ENCODE measurements at places on chromosomes 6 and 20. TPM values are rescaled to one million over a fixed set of nuclear protein-coding genes. Genes with fewer than 3 reads are reported as not detected.

BTN3A1 gene
- total RNA-seq: 64.7 TPM

BTBD9 gene
- total RNA-seq: 11.0 TPM

SLC4A11 gene
- 6.0 TPM for total RNA-seq

CYP39A1 gene
- not detected for total RNA-seq

GNMT gene
- 0.70 TPM for total RNA-seq

RCAN2 gene
- 0.91 TPM for total RNA-seq

OPN5 gene
- total RNA-seq: not detected

SMPDL3A gene
- total RNA-seq: not detected

PNLDC1 gene
- total RNA-seq: 1.4 TPM

CCN5 gene
- not detected for total RNA-seq

SAMD10 gene
- 33.4 TPM for total RNA-seq

CASS4 gene
- 21.8 TPM for total RNA-seq

PTCRA gene
- total RNA-seq: not detected

NCOA7 gene
- total RNA-seq: 46.9 TPM

TEAD3 gene
- not detected for total RNA-seq

TBX18 gene
- not detected for total RNA-seq

OTOR gene
- not detected for total RNA-seq

FNDC11 gene
- 0.35 TPM for total RNA-seq

RBPJL gene
- not detected for total RNA-seq

KHDC1L gene
- not detected for total RNA-seq

PPP1R16B gene
- total RNA-seq: 128 TPM

SEMG1 gene
- not detected for total RNA-seq

GRCh38 chr20:13349235-13349604, 128.1 kb downstream of the ISM1 start:
- no peaks in the 10 kb centered on the region for H3K36me3 ChIP-seq
- no peak for DNase-seq
- H3K4me3 ChIP-seq: no peak overlapping the region

GRCh38 chr6:16764188-16764950, 3.1 kb upstream of the ATXN1 start:
- no peaks in the 10 kb centered on the region for H3K27me3 ChIP-seq
- DNase-seq: no peak
- peak overlapping the region; percentile 100 for H3K4me3 ChIP-seq
- H3K4me1 ChIP-seq: peaks cover 59% of the 10 kb centered on the region

DNA sequence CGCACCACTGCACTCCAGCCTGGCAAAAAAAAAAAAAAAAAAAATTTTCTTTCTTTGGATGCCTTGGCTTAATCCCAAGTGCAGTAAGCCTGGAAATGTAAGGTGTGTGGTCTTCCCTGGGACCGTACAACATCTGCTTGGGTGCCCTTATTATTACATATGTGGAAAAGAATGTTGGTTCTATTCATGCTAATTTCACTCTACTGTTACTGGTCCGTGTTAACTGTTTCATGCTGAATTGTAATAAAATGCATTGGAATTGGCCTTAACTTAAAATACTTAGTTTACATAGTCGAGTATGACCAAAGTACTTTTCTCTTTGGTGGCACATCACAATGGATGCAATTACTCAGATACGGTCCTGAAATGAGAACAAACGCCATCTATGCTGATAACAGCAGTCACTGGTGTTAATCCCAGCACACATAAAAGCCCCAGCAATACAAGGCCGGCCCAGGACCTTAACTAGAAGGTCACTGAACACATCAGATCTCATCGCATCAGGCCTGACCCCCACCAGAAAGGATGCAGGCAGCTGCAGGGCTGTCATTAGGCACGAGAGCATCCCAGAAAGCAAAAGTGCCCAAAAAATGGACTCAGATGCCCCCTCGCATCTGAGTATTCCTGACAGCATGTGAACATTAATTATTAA, 1.2 kb downstream of the SERPINB6 start:
- H3K36me3 ChIP-seq: peaks cover 13% of the 10 kb centered on the region
- H3K27ac ChIP-seq: peak overlapping the region; percentile 85
- DNase-seq: no peak
- peak overlapping the region; percentile 82 for H3K4me3 ChIP-seq

GRCh38 chr20:14853079-14853478, 515.7 kb upstream of the FLRT3 start:
- DNase-seq: no peak
- H3K4me1 ChIP-seq: no peaks in the 10 kb centered on the region
- H3K36me3 ChIP-seq: no peaks in the 10 kb centered on the region
- H3K27me3 ChIP-seq: no peaks in the 10 kb centered on the region

GRCh38 chr20:51193066-51193772, 170.3 kb upstream of the KCNG1 start:
- H3K36me3 ChIP-seq: no peaks in the 10 kb centered on the region
- peaks cover 9% of the 10 kb centered on the region for H3K27me3 ChIP-seq
- H3K4me1 ChIP-seq: no peaks in the 10 kb centered on the region
- H3K4me3 ChIP-seq: no peak overlapping the region
- DNase-seq: no peak
- H3K27ac ChIP-seq: no peak overlapping the region

DNA sequence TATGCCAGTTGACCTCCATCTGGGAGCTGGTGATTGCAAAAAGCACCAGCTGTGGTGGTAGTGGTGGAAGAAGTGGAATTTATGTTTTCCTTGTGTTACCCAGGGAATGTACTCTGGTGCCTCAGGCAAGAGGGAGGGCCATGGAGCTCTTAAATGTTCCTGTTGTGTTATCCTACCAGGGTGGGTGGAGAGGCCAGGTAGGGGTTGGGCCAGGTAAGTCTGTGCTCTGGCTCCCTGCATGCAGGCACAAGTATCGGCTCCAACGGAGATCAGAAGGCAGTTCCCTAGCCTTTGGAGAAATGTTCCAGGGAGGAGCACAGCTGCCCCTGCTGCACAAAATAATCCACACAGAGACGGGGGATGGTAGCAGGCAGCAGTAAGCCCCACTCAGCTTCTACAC, 419.3 kb upstream of the EYS start:
- no peaks in the 10 kb centered on the region for H3K4me1 ChIP-seq
- no peaks in the 10 kb centered on the region for H3K27me3 ChIP-seq
- no peak for DNase-seq
- H3K27ac ChIP-seq: no peak overlapping the region

GRCh38 chr6:129033581-129033980, 150.6 kb downstream of the LAMA2 start:
- H3K27me3 ChIP-seq: no peaks in the 10 kb centered on the region
- no peak overlapping the region for H3K4me3 ChIP-seq
- no peak for DNase-seq
- no peaks in the 10 kb centered on the region for H3K4me1 ChIP-seq
- H3K36me3 ChIP-seq: no peaks in the 10 kb centered on the region

DNA sequence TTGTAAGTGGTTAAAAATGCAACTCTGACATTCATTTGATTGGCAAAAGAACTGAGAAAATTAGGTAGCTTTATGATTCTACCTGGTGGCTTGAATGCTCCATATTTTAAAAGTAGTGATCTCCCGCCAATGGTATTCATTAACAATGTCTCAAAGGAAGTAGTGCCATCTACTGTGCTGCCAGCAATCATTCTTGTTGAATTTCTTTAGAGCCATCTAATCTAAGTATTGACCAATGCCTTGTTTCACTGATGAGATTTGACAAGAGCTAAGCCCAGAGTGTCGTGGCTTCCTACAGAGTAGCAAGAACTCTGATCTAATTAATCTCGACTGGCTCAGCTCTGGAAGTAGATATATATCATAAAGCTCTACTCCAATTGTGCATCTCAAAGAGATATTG, 696.7 kb downstream of the C6orf118 start:
- no peaks in the 10 kb centered on the region for H3K4me1 ChIP-seq
- no peak overlapping the region for H3K27ac ChIP-seq
- H3K27me3 ChIP-seq: no peaks in the 10 kb centered on the region
- no peak for DNase-seq

DNA sequence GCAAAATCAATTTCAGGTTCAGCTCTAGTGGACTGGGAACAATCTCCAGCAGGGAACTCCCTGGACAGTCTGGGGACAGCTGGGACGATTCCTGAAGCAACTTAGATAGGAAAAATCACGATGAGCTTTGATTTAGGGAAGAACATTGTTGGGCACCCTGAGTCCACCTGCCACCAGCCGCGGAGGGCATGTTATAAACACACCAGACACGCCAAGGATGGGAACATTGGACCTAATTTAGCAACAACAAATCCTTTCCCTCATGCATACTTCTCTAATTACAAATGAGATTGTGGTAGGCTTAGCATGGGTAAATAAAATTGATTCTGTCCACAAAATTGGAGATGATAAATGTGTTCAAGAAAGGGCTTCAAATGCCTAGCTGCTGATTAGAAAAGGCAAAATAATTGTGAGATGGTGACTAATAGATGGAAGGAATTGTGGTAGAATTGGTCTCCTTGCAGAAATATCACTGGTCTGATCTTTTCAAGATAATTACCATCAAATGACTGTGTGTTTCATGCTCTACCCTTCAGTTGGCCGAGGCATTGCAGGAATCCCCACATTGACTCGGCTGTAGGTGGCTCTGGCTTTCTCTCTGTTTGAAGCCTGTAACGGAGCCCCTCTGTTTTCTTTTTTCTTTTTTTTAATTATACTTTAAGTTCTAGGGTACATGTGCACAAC, 6.1 kb upstream of the NANP start:
- H3K4me1 ChIP-seq: peaks cover 9% of the 10 kb centered on the region
- DNase-seq: no peak
- no peaks in the 10 kb centered on the region for H3K27me3 ChIP-seq
- peaks cover 32% of the 10 kb centered on the region for H3K36me3 ChIP-seq
- no peak overlapping the region for H3K4me3 ChIP-seq

- H3K36me3 ChIP-seq: no peaks in the 10 kb centered on the region
- H3K4me1 ChIP-seq: no peaks in the 10 kb centered on the region
- no peak for DNase-seq
- H3K27ac ChIP-seq: no peak overlapping the region
- H3K4me3 ChIP-seq: no peak overlapping the region
- no peaks in the 10 kb centered on the region for H3K27me3 ChIP-seq
Measured at GRCh38 chr20:41293269-41294037, 24.1 kb downstream of the ZHX3 start.

GRCh38 chr6:360764-361373, 30.7 kb upstream of the IRF4 start:
- no peak overlapping the region for H3K4me3 ChIP-seq
- peaks cover 2% of the 10 kb centered on the region for H3K36me3 ChIP-seq
- H3K27me3 ChIP-seq: peaks cover 10% of the 10 kb centered on the region
- H3K4me1 ChIP-seq: no peaks in the 10 kb centered on the region
- no peak for DNase-seq
- no peak overlapping the region for H3K27ac ChIP-seq

GRCh38 chr6:148727104-148727503, 19.7 kb upstream of the UST start:
- peaks cover 13% of the 10 kb centered on the region for H3K27me3 ChIP-seq
- DNase-seq: no peak

GRCh38 chr20:6993511-6993910, 226.0 kb downstream of the BMP2 start:
- no peaks in the 10 kb centered on the region for H3K36me3 ChIP-seq
- no peaks in the 10 kb centered on the region for H3K27me3 ChIP-seq
- no peak overlapping the region for H3K4me3 ChIP-seq
- no peaks in the 10 kb centered on the region for H3K4me1 ChIP-seq
- no peak for DNase-seq

- no peaks in the 10 kb centered on the region for H3K27me3 ChIP-seq
- H3K27ac ChIP-seq: peak overlapping the region; percentile 55
- DNase-seq: no peak
- peaks cover 1% of the 10 kb centered on the region for H3K36me3 ChIP-seq
- peak overlapping the region; percentile 17 for H3K4me3 ChIP-seq
Measured at GRCh38 chr6:149046164-149046821, 271.2 kb upstream of the TAB2 start.

GRCh38 chr6:121593011-121593641, 157.7 kb downstream of the GJA1 start:
- H3K27ac ChIP-seq: no peak overlapping the region
- H3K4me1 ChIP-seq: no peaks in the 10 kb centered on the region
- no peaks in the 10 kb centered on the region for H3K27me3 ChIP-seq
- H3K4me3 ChIP-seq: no peak overlapping the region

- H3K27me3 ChIP-seq: peaks cover 24% of the 10 kb centered on the region
- no peak for DNase-seq
- H3K27ac ChIP-seq: no peak overlapping the region
- H3K36me3 ChIP-seq: peaks cover 2% of the 10 kb centered on the region
- H3K4me3 ChIP-seq: no peak overlapping the region
Measured at GRCh38 chr6:146545581-146545980, 1.9 kb downstream of the RAB32 start.

GRCh38 chr20:25082498-25082873, 545 bp upstream of the VSX1 start:
- peaks cover 8% of the 10 kb centered on the region for H3K4me1 ChIP-seq
- no peak overlapping the region for H3K27ac ChIP-seq
- DNase-seq: no peak
- peaks cover 83% of the 10 kb centered on the region for H3K27me3 ChIP-seq

DNA sequence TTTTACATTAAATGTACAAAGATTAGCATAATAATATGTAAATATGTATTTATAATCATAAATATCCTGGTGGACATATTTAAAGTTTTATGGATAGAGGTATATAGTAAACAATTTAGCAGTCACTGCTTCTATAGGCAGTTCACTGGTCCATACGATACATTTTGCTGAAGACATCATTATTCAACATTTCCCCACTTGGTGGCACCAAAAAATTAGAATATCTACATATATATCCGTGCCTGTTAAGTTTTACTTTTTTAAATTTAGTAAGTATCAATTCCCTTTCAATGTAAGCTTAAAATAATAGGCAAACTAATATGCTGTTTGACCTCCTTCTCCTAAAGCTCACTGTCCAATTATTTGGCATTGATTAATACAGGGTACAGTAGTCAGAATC, 64.2 kb downstream of the LMBRD1 start:
- no peaks in the 10 kb centered on the region for H3K27me3 ChIP-seq
- H3K36me3 ChIP-seq: peaks cover 2% of the 10 kb centered on the region
- DNase-seq: no peak
- no peak overlapping the region for H3K27ac ChIP-seq
- no peak overlapping the region for H3K4me3 ChIP-seq

- no peak overlapping the region for H3K27ac ChIP-seq
- H3K27me3 ChIP-seq: no peaks in the 10 kb centered on the region
- DNase-seq: no peak
- H3K4me3 ChIP-seq: no peak overlapping the region
- peaks cover 52% of the 10 kb centered on the region for H3K4me1 ChIP-seq
- peaks cover 44% of the 10 kb centered on the region for H3K36me3 ChIP-seq
Measured at GRCh38 chr20:50571466-50571865, 61.3 kb downstream of the PTPN1 start.

DNA sequence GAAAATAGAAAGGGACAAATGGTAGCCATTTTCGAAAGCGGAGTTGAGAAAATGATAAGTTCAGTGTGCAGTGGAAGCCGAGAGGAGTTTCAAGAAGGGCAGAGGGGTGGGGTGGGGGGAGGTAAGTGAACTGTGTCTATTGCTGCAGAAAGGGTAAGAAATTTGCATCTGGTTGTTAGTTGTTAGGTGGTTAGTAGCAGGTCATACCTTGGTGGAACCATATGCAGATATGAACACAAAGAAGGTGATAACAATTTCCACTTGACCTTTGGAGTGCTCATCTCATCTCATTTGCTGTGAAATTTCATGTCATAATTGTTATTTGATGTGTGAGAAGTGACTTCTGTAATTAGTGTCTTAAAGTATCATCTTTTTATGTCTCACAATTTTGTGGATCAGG, 288.2 kb downstream of the QKI start:
- H3K36me3 ChIP-seq: no peaks in the 10 kb centered on the region
- no peak overlapping the region for H3K27ac ChIP-seq
- H3K4me1 ChIP-seq: no peaks in the 10 kb centered on the region
- DNase-seq: no peak
- no peaks in the 10 kb centered on the region for H3K27me3 ChIP-seq
- H3K4me3 ChIP-seq: no peak overlapping the region

All from activated CD8-positive, alpha-beta memory T cell treated with anti-CD3 and anti-CD28 coated beads, Interleukin-2, amount 10 ng/mL, durations not matched to agents 7 days and 5 days (primary cell).